ENCODE measurements at places on chromosomes 16 and 17.

GRCh38 chr16:57826706-57827625 lies 24.7 kb upstream of the KIFC3 start:
- no peak for DNase-seq

GRCh38 chr17:75249564-75249963 lies 11.8 kb downstream of the GGA3 start:
- DNase-seq = no peak

GRCh38 chr17:35866341-35866950 lies 2.2 kb downstream of the HEATR9 start:
- DNase-seq = peak; percentile 34

DNA sequence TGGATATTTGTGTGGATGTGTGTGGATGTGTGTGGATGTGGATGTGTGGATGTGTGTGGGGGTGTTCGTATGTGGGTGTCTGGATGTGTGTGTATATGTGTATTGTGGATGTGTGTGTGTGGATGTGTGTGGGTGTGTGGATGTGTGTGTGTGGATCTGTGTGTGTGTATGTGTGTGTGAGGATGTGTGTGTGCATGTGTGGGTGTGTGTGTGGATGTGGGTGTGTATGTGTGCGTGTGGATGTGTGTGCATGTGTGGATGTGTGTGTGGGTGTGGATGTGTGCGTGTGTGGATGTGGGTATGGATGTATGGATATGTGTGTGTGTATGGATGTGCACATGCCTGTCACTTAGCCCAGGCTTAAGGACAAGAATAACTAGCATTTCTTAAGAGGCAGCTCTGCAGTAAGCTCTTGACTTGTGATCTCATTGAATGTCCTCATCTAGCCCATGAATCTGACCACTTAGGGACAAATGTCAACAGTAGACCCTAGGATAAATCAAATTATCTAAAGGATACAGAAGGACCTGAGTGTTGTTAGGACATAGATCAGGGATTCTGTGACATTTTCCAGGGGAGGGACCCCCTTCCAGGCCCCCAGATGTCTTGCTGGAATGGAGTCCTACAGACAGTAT lies 83.5 kb downstream of the BMERB1 start:
- DNase-seq = no peak

- no peak for DNase-seq
Observed at GRCh38 chr16:17723531-17724134, 252.9 kb upstream of the XYLT1 start.

DNA sequence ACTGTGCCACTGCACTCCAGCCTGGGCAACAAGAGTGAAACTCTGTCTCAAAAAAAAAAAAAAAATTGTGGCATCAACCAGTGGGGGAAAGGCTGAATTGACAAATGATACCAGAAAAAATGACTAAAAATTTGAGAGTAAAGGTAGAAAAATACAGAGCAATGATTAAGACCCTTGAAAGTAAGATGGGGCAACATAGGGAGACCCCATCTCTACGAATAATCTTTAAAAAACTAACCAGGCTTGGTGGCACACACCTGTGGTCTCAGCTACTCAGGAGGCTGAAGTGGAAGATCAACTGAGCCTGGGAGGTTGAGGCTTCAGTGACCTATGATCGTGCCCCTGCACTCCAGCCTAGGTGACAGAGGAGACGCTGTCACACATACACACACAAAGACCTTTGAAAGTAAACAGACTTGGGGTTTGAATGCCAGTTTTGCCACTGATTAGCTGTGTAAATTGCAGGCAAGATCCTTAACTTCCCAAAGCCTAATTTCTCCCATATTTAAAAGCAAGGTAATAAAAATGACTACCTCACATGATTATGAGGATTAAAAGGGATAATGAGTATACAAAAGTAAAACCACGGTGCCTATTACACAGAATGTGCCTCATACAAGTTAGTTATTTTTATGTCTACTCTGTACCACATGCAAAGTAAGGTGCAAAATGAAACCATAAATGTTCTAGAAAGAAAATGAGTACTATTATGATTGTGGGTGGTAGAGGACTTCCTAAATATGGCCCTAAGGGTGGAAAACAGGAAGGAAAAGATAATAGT lies 21.7 kb upstream of the PAFAH1B1 start:
- no peak for DNase-seq

DNA sequence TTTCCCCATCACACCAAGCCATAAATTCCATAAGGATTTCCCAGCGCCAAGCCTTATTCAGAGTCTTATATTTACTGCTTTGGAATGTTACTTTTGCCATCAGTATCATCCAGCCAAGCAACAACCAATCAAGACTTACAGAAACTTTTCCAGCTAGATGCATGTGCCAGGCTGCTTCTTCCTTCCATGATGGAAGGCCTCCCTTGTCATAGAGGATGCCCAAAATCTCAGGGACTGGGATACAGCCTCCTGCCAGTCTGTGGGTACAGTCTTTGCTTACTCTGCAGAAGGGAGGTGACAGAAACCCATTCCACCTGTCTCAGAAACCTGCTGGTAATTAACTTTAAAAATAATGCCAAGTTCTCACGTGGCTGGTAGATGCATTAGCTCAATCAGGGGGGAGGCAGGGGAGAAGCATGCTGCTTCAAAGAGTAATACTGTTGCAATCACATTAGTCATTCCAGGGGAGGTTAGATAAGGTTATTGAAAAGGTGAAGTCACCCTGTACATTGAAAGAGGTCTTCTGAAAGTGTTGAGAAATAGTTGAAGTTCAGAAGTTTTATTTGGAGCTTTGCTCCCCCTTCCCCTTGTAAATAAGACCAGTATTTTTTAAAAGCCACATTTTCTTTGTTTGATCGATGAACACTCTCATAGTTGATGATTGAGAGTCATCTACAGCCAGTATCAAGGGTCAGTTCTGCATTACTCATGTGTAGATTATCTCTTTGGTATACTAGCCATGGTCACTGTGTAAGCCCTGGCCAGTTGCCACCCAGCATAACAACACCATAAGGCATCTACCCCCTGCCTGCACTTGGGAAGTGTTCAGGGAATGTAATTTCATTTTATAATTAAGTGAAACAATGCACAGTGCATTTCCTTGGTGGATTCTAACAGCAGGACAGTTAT lies 22.2 kb downstream of the HLF start:
- no peak for DNase-seq

- no peak for DNase-seq
Observed at GRCh38 chr17:60145006-60145935, 4.5 kb upstream of the CA4 start.

- DNase-seq = no peak
Observed at GRCh38 chr16:57029161-57030160, 40.1 kb downstream of the NLRC5 start.
